Calu3 (cell line): ENCODE measurements at places on chromosomes 4 and X.

DNA sequence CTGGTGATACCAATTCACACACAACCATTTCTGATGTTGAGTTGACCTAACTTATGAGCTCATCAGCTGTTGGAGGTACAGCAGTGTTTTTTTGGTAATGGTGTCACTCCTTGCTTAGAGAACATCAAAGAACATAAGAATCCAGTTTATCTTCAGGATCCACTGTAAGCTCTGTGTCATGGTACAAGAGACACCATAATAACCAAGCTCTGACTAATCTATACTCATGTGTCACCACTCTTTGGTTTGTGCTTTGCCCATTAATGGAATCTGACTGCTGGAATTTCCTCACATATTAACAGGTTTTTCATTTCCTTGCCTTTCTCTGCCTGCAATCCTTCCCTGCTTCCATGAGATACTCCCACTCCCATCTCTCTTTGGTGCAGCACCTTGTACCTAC lies 735.1 kb upstream of the LCORL start:
- H3K4me1 ChIP-seq: no peaks in the 10 kb centered on the region
- H3K4me3 ChIP-seq: no peak overlapping the region
- DNase-seq: no peak
- H3K27ac ChIP-seq: no peak overlapping the region

DNA sequence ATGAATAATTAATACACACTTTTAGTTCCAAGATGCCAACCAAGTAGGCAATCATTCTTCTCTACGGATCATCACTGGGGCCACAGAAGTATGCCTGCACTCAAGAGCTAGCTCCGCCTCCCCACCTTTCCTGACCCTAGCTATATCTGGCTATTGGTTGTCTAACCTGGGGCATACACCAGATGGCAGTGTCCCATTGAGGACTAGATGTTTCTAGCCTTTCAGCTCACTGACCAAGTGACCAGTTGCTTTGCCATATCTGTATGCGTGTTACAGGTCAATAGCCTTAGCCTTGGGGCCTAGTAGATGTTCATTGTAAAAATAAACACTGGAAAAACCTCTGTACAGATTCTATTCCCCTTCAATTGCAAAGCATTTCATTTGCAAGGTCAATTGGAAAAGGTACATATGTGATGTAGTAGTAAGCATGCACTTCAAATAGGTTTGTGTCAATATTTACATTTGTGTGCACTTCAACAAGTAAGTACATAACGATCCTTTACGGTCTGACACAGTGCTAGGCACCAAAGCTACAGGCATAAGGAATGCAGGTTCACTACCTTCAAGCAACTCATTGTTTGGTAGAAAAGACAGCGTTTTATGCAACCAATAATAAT lies 521.7 kb downstream of the PPARGC1A start:
- peaks cover 23% of the 10 kb centered on the region for H3K4me1 ChIP-seq
- DNase-seq: peak; percentile 48
- no peaks in the 10 kb centered on the region for H3K36me3 ChIP-seq
- no peaks in the 10 kb centered on the region for H3K27me3 ChIP-seq
- no peak overlapping the region for H3K4me3 ChIP-seq

DNA sequence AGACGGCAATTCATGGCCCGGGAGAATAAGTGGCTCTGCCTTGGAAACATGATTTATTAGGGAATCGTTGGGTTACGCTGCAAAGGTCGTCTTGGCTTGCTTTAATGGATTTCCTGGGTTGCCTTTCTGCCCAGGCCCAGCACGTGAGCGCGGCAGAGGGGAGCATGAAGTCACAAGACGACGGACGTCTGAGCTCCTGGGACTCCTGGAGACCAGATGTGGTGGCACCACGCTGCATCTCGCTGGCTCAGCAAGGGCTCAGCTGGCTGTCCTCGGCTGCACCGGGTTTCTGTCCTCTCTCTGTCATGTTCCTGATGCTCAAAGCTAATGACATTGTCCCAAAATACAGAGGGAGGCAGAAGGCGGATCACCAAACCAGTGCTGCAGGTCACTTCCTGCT lies 61.2 kb downstream of the C4orf50 start:
- no peaks in the 10 kb centered on the region for H3K4me1 ChIP-seq
- H3K4me3 ChIP-seq: no peak overlapping the region
- no peak for DNase-seq
- no peaks in the 10 kb centered on the region for H3K36me3 ChIP-seq
- H3K27ac ChIP-seq: no peak overlapping the region
- H3K27me3 ChIP-seq: peaks cover 10% of the 10 kb centered on the region

- peaks cover 13% of the 10 kb centered on the region for H3K4me1 ChIP-seq
- H3K27me3 ChIP-seq: no peaks in the 10 kb centered on the region
- peak; percentile 1 for DNase-seq
- no peaks in the 10 kb centered on the region for H3K36me3 ChIP-seq
These were observed 14.5 kb downstream of the AFP start for GRCh38 chr4:73450398-73451004.

DNA sequence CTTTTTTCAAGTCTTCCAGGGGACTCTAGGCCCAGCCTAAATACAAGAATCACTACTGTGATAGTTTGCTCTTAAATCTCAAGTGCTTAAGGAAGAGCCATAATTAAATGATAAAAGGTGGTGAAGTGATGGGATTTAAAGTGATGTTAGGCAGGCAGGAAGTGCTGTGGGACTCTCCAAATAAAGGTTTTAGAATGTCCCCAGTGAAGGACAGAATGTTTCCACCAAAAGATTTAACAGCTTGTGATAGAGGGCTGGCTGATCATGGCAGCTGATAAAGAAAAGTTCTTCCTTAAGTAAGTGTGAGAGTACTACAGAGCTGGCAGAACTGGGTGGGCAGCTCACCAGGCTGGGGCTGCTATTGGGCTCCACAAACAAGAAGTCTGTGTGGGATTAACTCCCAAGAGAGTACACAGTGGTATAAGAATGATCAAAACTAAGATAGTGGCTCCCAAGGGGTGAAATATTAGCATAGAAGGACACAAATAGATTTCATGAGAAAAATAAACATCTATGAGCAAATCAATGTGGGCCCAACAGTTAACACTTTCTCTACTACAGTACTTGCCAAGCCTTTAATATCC lies 637.2 kb upstream of the CPEB2 start:
- no peak overlapping the region for H3K4me3 ChIP-seq
- H3K36me3 ChIP-seq: no peaks in the 10 kb centered on the region
- no peak overlapping the region for H3K27ac ChIP-seq
- no peaks in the 10 kb centered on the region for H3K27me3 ChIP-seq
- DNase-seq: no peak

- no peaks in the 10 kb centered on the region for H3K4me1 ChIP-seq
- no peak overlapping the region for H3K4me3 ChIP-seq
- H3K27ac ChIP-seq: no peak overlapping the region
- H3K36me3 ChIP-seq: no peaks in the 10 kb centered on the region
- DNase-seq: no peak
These were observed 148.9 kb downstream of the MAML3 start for GRCh38 chr4:140004922-140005627.

DNA sequence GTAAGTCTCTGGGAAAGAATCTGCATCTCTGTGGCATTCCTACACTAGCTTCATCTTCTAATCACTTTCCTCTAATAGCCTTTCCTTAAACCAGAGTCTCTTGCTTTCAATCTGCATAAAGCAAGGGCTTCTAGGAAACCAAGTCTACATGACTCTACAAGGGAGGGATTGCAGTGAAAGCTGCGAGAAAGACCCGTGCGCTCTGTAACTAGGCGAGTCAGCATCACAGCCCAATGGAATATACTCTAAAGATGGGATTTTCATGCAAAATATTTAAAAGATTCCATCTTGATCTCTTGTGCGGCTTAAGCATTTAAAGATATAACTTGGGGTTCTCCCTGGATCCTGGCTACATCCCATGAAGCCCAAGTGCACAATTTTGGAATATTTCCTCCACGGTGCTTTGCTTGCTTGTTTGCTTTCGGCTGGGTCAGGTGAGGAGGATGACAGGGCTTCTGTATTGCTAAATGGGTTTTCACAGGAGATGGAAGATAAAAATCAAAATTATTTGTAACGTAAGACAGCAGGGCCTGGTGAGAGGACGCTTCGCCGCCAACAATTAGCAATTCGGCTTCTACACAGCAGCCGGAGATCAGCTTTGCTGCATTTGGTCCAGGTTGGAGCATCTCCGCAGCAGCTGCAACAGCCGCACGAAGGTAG lies 687 bp upstream of the GRIA2 start:
- H3K4me3 ChIP-seq: no peak overlapping the region
- DNase-seq: no peak
- no peak overlapping the region for H3K27ac ChIP-seq
- no peaks in the 10 kb centered on the region for H3K27me3 ChIP-seq

- no peaks in the 10 kb centered on the region for H3K4me1 ChIP-seq
- H3K27ac ChIP-seq: no peak overlapping the region
- no peak for DNase-seq
- H3K36me3 ChIP-seq: peaks cover 5% of the 10 kb centered on the region
- no peak overlapping the region for H3K4me3 ChIP-seq
These were observed 156.0 kb upstream of the GALNT7 start for GRCh38 chr4:173012608-173013007.

DNA sequence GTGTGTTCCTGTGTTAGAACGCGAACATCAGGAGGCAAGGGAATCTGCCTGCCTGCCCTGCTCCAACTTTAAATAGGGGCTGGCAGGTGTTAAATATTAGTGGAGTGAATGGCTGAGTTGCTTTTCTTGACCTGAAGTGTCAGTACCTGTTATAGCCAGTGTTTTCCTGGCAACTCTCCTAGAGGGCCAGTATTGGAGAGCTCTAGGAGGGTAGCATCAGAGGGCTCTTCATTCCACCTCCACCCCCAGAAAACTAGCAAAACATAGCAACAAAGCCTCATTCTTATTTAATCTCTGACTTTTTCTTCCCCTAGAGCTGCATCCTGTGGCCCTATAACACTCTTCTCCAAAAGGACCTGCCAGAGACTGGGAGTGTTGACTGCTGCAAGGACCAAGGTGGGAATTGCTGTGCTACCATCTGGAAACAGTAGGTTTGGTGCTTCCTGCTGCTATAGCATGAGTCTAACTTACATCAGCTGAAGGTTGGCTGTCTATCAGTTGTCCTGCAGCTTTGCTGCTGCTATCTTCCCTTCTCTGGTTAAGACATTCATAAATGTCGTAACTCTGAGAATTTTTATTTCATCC lies 33.5 kb downstream of the SGMS2 start:
- H3K4me1 ChIP-seq: peaks cover 28% of the 10 kb centered on the region
- no peaks in the 10 kb centered on the region for H3K27me3 ChIP-seq
- H3K27ac ChIP-seq: peak overlapping the region; percentile 56
- no peak overlapping the region for H3K4me3 ChIP-seq
- no peak for DNase-seq

DNA sequence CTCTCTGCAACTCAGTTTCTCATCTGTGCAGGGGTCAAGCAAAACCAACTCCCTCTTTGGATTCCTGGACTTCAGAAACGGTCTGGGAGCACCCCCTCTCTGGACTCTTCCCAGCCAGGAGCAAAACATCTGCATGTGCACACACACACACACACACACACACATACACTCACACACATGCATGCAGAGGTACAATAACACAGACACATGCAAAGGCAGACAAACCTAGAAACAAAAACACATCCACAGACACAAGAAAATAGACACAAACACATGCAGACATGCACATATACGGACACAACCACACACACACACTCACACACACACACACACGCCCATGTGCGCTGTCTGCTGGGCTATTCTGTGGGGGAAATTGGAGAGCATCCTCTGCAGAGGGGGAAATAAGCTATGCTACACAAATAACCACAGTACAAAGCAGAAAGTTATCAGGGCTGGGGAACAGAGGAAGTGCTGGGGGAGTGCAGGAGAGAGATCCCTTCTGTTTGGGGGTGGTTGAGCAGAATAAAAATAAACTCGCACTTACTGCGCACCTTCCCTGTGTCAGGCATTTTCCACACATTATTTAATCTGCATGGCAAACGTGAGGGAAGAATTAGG lies 19.9 kb downstream of the IQSEC2 start:
- peaks cover 21% of the 10 kb centered on the region for H3K36me3 ChIP-seq
- H3K27ac ChIP-seq: no peak overlapping the region
- no peaks in the 10 kb centered on the region for H3K27me3 ChIP-seq
- DNase-seq: no peak
- H3K4me3 ChIP-seq: no peak overlapping the region

- H3K4me3 ChIP-seq: no peak overlapping the region
- H3K4me1 ChIP-seq: peaks cover 16% of the 10 kb centered on the region
- H3K27ac ChIP-seq: no peak overlapping the region
- DNase-seq: no peak
- H3K36me3 ChIP-seq: no peaks in the 10 kb centered on the region
These were observed 484.0 kb downstream of the NAF1 start for GRCh38 chr4:162682651-162683050.

DNA sequence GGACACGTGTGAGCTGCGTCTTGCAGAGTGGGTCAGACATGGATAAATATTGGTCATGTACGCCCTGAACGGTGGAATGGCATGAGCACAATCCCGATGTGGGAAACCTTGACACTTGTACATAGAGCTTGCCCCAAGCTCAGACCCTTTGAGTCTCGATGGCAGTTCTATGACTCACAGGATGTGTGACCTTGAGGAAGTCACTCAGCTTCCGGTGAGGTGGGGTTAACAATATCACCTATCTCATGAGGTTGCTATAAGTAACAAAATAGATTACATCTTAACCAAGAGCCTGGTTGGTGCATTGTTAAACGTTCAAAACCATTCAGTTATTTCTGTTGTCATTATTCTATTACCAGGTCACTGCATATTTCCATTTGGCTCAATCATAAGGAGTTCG lies 109.1 kb upstream of the TBL1X start:
- peaks cover 20% of the 10 kb centered on the region for H3K4me1 ChIP-seq
- no peaks in the 10 kb centered on the region for H3K27me3 ChIP-seq
- H3K4me3 ChIP-seq: no peak overlapping the region
- H3K36me3 ChIP-seq: peaks cover 8% of the 10 kb centered on the region
- H3K27ac ChIP-seq: no peak overlapping the region
- no peak for DNase-seq

DNA sequence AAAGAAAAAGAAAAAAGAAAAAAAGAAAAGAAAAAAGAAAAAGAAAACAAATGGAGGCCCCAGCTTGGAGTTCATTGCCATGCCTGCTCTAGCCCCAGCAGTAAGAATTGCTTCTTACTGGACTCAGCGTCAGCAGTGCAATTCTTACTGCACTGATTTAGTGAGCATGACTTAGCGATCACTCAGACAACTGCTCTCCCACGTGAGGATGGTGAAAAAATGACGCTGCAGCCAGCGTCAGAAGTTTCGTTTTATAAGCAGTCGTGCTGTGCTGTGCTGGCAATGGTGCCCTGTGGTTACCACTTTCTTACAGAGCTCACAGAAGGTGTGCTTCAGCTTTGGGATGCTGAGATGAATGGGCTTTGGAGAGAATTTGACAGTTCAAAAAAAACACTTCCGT lies 68.3 kb upstream of the DDX3X start:
- H3K4me3 ChIP-seq: no peak overlapping the region
- no peaks in the 10 kb centered on the region for H3K36me3 ChIP-seq
- peaks cover 8% of the 10 kb centered on the region for H3K4me1 ChIP-seq
- H3K27ac ChIP-seq: no peak overlapping the region

GRCh38 chr4:144572660-144573059 lies 73.3 kb upstream of the HHIP start:
- H3K4me3 ChIP-seq: no peak overlapping the region
- no peak overlapping the region for H3K27ac ChIP-seq
- H3K36me3 ChIP-seq: no peaks in the 10 kb centered on the region
- no peaks in the 10 kb centered on the region for H3K27me3 ChIP-seq
- DNase-seq: no peak
